ENCODE measurements at places on chromosomes 1 and 21.

DNA sequence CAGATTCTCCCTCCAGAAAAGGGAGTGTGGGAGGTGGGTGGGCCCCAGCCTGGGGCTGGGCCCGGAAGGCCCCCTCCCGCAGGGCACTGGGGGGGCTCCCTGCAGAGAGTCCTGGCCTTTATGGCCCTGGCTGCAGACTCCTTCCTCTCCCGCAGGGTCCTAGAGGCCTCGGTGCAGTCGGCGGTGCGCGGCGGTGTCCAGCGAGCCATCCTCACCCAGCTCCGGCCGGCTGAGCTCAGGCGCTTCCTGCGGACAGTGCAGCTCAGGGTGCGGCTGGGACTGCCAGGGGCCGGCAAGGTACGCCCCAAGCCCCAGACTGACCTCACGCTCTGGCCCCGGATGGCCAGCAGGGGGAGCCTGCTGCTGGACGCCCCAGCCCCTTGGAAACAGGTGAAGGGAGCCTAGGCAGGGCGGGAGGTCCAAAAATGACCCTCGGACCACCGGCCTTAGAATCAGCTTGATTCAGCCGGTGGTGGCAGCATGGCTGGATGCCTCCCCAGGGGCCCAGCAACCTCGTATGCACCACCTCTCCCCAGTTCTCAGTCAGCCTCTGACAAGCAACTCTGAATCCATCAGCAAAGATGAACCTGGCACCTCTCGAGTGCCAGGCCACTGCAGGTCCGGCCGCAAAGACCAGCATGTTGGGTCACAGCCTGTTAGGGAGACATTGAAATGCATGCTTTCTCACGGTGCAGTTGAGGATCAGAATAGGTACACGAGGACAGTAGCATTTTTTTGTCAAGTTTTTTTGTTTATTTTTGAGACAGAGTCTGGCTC is 20.6 kb downstream of the MTHFR start:
- DNase-seq: peak; percentile 82

DNA sequence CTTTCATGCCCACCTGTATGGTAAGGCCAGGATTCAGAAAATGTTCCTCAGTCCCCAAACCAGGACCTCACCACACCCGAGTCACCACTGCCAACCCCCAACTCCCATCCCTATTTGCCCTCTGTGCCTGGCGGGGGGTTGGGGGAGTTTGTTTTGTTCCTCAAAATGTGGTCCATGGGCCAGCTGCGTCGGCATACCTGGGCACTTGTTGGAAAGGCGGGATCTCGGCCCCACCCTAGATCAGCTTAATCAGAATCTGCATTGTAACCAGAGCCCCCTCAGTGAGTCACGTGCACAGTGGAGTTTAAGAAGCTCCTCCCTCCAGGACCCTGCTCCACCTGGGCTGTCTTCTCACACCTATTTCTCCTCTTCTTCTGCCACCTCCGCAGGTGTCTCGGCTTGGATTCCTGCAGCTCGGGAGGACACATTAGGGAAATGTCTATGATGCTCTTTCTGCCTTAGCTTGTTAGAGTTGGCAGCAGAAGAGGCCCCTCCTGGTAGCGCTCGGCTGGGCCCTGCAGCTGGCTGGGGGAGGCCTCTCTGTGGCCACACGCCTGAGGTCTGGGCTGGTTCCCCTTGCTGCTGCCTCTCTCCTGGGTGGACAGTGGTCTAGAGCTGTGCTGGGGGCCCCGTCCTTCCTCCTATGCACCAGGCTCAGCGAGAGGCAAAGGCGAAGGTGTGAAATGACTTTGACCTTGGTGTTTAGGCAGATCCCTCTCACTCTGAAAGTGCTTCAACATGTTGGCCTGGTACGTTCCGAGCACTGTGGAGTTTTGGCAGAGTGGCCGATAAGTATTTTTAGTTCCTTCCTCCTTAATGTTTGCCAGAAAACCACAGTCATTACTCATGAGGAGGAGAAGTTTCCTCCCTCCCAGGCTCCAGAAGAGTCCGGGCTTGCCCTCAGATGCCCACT is 41.8 kb upstream of the CAMTA1 start:
- DNase-seq: no peak

GRCh38 chr1:44724296-44724954 is 6.5 kb downstream of the RNU5D-1 start:
- no peak for DNase-seq

DNA sequence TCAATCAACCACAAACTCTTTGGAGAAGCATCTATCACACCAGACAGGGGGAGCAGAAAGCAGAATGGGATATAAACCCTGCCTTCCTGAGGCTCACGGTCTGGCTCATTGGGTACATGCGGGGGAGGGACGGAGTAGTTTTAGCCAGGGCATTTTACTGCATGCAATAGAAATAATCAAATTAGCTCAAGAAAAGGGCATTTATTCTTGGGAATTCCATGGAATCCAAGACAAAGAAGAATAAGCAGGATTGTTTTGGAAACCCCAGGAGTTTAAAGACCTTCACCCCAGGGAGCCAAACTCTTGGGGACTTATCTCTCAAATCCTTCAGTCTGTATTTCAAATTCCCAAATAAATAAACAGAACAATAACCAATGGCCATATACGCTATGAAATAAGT is 5.2 kb upstream of the KAZN start:
- DNase-seq: no peak

GRCh38 chr1:231395076-231395997 is 26.8 kb downstream of the EGLN1 start:
- peak; percentile 25 for DNase-seq

DNA sequence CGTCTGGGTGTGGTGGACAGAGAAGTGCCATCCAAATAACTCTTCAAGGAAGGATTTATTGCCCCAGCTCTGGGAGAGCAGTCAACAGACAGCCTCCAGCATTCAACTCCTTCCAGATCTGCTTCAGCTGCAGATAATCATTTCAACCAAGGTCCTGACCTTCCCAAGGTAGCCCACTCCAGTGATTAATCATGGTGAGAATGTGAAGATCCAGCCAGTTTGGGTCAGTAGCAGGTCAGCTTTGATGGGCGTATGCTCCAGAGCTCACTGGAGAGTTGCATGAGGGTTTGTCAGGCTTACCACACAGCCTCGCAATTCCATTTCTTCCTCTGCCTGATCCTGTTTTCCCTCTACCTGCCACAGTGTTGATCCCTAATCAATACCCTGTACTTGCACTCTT is 214.5 kb upstream of the ZRANB2 start:
- no peak for DNase-seq

- no peak for DNase-seq
These were observed 16.2 kb downstream of the HIPK1 start for GRCh38 chr1:113945329-113945728.

DNA sequence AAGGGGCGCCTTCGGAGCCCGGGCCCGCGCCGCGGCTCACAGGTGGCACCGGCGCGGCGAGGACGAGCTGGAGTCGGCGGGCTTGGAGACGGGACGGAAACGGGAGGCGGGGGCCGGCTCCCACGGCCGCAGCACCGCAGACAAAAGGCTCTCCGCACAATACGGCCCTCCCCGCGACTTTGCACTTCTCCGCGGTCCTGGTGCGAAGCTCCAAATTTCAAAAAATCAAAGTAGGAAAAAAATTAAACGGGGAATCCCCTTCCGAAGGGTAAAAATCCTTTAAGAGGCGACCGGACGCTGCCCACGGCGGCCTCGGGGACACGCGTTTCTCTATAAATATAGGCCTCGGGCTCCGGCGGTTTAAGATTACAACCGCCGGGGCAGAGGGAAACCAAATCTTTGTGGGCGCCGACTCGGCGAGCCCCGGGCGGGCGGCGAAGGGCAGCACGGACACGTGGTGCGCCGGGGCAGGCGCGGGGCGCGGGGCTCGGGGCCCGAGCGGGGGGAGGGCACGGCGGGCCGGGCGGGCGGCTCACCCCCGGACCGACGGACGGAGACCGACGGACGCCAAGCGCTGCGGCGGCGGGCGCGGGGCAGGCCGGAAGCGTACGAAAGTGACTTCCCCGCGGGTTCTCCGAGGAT is 453 bp downstream of the PABPC4 start:
- peak; percentile 77 for DNase-seq
